Activated CD4-positive, alpha-beta T cell treated with anti-CD3 and anti-CD28 coated beads, Interleukin-2, Interleukin-4, amounts not matched to agents 100 ng/mL and 50 ng/mL, durations not matched to agents 16 hours and 8 hours (primary cell): ENCODE measurements at places on chromosomes 12 and 14.

- DNase-seq, result no peak
Observed at GRCh38 chr12:27845187-27845586, 65.2 kb upstream of the MANSC4 start.

- DNase-seq, result no peak
Observed at GRCh38 chr14:26663506-26663905, 65.7 kb upstream of the NOVA1 start.

DNA sequence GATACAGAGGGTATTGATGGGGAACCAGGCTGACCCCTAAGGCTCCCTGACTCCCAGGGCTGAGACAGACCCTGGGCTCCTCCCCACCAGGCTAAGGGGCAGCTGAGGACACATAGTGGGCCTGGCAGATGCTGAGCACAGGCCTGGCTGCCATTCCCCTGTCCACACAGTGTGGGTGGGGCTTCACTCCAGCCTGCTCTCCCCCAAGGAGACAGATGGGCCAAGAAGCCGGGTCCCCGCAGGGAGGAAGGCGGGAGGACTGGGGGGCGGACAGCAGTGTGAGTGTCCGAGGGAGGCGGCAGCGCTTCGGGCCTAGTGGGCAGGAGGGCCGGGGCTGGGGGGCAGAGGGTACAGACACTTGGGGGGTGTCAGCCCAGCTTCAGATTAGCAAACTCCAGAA lies 32.0 kb downstream of the RFLNA start:
- DNase-seq, result no peak

GRCh38 chr12:78674311-78675090 lies 190.1 kb upstream of the SYT1 start:
- DNase-seq, result no peak

DNA sequence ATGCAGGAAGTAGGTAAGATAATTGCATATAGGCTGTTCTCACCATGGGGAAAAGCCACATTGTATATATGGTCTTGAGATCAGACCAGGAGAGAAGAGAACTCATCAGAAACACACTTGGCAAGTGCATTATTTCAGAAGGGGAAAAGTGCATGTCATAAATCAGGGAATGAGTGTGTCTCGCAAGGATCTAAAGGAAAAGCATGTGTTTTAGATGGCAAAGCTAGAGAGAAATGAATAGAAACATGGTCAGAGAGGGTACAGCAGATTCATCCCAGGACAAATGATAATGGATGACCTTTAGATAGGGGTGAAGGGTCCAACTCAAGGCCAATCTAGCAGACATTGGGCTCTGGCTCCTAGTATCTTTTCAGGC lies 230.2 kb upstream of the NAV3 start:
- no peak for DNase-seq

GRCh38 chr12:121461048-121461447 lies 61.1 kb downstream of the RNF34 start:
- no peak for DNase-seq

GRCh38 chr14:58637391-58638230 lies at the start of gene DACT1:
Gene DACT1, plus strand, starts transcription at chr14:58637962. Its CDS starts 241 bp downstream, at chr14:58638203.
- peak; percentile 61 for DNase-seq

DNA sequence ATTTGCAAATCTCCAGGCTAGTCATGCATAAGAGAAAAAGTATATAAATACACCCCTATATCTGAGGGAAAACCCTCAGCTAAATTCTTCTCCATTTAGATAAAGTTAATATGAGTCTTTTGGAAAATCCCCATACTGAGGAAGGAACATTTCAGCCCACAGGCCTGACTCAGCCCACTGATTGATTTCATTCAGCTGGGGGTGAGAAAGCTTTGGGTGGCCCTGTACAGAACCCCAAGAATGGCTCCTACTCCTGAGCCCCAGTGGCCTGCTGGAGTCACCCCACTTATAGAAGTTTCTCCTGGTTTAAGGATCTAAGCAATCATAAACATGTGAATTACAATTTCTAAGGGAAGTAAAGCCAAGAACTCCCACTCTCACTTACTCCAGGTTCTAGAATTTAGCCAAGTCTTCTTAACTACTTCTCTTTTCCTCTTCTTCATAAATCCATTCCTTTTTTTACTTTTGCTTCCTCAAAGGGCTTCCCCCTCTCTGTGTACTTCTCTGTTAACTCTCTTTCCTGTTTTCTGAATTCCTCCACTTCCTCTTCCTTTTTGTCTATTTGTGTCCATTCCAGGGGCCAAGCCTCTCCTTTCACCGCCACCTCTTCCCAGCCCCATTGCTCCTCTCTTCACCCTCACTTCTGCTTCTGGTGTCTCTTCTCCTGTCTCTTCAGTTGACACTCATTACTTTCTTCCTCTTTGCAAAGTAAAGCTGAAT lies 21.0 kb downstream of the RTN1 start:
- DNase-seq, result no peak

- DNase-seq, result no peak
Observed at GRCh38 chr14:94334872-94335271, 11.7 kb upstream of the SERPINA6 start.

DNA sequence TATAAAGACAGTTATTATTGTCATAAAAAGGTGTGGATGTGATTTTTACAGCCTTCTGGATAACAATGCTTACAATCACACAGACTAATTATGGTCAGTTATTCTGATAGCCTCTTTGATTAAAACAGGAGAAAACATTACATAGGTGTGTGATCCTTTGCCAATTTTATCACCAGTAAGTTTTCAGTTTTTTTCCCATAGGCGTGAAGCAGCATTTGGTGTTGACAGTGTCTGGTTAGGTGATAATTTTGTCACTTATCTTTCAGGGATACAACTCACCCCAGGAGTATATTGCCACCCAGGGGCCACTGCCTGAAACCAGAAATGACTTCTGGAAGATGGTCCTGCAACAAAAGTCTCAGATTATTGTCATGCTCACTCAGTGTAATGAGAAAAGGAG lies 208.8 kb downstream of the EPS8 start:
- DNase-seq, result no peak

- no peak for DNase-seq
Observed at GRCh38 chr12:113987261-113988063, 21.3 kb upstream of the RBM19 start.

DNA sequence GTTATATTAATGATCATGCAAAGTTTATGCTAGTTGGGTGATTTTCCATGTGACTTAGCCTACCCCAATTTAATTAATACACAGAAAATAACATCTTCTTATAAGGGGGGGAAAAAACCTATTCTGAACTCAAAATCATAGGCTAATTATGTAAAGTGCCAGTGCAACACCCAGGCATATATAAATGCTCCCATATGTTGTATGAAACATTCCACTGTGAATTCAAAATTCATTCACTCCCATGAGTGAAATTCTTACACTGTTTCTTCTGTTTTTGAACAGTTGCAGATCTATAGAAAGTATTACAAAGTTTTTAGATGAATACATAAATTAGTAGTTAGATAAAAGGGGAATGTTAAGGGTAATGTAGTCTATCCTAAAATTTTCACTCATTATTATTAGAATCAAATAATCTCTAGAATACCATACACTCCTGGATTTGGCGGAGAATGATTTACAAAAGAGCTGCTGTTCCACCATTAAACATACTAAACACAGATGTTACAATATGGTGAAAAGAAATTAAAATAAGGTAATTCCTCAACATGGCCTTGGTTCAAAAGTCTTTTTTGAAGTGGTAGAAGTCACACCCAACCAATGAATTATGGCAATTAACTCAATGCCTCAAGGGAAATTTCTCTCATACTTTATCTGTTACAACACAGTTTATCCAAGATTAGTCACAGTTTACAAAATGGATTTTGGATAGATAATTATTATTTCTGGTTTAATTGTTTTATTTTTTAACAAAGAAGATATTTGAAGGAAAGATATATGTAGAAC lies 454.1 kb upstream of the FLRT2 start:
- no peak for DNase-seq

DNA sequence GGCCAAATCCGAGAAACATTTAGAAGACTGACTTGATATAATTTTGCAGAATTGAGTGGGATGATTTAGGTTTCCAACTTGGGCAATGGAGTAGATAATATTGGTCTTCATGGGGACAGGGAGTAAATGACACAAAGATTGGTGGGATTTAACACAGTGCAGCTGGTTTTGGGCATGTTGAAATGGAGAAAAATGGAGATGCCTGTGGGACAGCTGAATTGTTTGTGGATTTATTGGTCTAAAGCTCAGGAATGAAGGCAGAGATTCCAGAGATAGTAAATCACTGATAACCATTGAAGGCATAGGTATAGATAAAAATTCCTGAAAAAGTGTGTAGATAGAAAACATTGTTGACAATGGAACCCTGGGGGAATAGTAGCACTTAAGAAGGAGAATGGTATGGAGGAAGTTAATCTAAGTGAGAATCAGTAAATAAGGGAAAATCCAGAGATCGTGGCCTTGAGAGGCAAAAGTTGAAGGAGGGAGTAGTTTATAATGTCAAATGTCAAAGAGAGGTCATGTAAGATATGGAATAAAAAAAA lies 120.9 kb upstream of the ATP2B1 start:
- no peak for DNase-seq

GRCh38 chr12:100520048-100520769 lies 46.5 kb downstream of the NR1H4 start:
- no peak for DNase-seq

DNA sequence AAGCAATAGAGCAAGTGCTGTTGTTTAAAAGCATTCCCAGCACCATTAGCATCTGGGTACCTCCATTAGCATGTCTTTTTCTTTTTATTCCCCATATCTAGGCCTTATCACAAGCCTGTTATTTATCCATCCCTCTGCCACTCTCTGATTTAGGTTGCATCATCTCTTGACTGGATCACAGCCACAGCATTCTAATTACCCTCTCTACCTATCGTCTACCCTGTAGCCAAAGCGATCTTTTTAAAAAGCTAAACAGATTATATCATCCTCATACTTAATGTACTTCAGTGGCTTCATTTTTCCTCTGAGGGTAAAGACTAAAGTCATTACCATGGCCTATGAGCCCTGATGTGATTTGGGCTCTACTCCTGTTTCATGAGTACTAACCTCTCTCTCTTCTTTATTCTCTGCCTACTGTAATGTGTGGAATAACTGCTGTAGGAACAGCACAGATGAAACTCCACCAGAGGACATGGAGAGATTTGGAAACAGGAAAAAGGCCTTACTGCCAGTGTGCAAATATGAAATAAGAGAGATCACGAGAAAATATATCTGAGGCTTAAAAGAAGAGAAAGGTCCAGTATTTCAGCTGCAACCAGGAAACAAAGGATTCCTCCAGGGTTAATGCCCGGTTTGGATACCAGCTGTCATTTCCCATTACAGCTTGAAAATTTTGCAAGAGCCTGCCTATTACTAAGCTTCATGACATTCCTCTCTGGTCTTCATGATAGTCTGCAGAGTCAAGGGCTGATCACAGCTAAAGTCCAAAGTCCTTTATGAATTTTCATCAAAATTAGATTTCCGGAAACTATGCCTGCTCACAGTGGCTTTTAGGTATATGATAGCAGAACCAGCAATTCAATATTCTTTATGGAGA lies 422.5 kb upstream of the PDE3A start:
- no peak for DNase-seq

- DNase-seq, result no peak
Observed at GRCh38 chr14:31988244-31988643, 88.9 kb upstream of the ARHGAP5 start.

DNA sequence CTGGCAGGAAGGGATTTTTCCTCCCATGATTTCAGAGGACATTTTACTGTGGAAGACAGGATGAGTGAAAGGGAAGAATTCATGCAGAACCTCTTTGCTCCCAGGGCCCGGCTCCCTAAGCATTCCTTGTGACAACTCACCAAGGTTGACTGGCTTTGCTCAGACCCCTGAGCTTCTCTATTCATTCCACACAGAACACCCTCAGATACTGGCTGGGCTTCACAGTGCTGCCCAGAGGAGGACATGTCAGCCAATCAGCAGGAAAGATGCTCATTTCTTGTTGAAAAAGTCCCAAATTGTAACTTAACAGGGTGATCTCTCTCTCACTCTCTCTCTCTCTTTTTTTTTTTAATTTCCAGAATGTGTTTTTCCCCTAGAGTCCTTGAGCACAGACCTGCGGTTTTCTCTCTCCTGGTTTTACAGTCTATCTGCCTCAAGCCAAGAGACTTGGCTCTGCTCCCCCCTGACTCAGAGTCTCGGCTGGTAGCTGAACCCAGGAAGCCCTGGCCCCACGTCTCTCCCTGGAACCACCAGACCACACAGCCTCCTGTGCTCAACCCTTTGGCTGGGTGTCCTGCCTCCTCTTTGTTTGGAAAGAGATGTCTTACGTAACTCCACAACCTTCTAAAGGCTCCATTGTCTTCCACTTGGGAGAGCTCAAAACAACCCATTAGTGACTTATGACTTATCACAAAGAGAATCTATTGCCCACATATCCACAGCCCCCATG lies 43.9 kb downstream of the SSPN start:
- DNase-seq, result no peak

DNA sequence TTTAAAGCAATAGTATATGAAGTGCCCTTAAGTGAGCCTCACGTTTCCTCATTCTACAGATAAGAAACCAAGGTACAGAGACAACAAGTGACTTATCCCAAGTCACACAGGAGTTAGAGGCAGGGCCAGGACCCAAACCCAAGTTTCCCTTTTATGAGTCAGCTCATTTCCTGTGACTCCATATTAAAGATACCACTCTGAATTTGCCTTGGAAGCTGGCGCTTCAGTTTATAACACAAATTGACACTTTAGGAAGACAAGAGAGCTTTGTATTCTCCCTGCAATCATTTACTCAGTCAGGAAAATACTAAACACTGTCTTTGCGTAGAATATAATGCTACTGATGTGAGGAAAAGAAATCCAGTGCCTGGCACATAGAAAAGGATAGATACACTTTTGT lies 43.2 kb downstream of the MYBPC1 start:
- no peak for DNase-seq

- DNase-seq, result no peak
Observed at GRCh38 chr14:57848353-57848752, 17.5 kb downstream of the SLC35F4 start.

- DNase-seq, result no peak
Observed at GRCh38 chr12:103930787-103931735, 851 bp downstream of the HSP90B1 start.

- no peak for DNase-seq
Observed at GRCh38 chr12:91140026-91140931, 29.0 kb upstream of the LUM start.

DNA sequence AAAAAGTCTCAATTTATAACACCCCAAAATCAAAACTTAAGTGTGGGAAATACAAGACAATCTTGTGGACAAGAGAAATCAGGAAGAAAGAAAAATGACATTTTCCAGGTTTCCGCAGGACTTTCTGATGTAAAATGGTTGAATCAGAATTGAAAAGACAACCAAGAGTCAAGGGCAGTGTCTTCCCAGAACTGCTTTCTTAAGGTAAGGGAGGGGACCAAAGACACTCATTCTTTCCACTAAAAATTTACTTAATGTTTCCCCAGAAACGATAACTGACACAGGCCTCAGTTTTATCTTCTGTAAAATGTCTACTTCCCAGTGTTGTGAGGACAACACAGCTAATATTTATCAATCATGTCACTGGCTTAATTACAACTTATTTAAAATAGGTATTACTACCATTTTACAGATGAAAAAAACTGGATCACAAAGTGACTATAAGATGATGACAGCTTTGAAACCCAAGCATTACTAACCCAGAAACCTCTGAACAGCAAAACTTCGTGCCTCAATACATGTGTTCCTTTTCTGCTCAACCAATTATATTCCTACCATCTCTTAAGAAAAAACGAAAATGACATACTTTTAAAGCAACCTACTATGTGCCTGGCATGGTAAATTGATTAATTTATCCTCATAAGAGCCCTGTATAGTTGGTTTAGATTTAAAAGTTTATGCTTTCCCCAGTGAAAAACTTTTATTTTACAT lies 4.6 kb downstream of the SINHCAF start:
- peak; percentile 36 for DNase-seq
